PC-3 (cell line): ENCODE measurements at places on chromosomes 12 and 14.

DNA sequence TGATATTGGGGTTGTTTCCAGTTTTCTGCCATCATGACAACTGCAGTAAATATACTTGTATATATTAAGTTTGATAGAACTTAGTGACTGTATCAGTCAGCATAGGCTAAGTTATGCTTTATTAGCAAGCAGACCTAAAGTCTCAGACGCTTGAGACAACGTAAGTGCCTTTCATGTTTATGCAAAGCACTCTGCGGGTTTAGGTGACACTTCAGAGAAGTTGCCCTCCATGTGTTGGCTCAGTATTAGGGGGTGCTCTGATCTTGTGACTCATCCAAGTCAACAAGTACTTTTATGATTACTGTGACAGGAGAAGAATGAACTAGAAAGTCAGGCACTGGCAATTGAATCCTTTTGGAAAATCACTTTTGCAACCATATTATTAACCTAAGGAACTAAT is 13.3 kb upstream of the OTOGL start:
- DNase-seq, result no peak

- DNase-seq, result peak; percentile 30
Observed at GRCh38 chr12:112664569-112664968, 127.0 kb upstream of the RPH3A start.

- DNase-seq, result no peak
Observed at GRCh38 chr12:116146386-116146785, 131.1 kb downstream of the MED13L start.

DNA sequence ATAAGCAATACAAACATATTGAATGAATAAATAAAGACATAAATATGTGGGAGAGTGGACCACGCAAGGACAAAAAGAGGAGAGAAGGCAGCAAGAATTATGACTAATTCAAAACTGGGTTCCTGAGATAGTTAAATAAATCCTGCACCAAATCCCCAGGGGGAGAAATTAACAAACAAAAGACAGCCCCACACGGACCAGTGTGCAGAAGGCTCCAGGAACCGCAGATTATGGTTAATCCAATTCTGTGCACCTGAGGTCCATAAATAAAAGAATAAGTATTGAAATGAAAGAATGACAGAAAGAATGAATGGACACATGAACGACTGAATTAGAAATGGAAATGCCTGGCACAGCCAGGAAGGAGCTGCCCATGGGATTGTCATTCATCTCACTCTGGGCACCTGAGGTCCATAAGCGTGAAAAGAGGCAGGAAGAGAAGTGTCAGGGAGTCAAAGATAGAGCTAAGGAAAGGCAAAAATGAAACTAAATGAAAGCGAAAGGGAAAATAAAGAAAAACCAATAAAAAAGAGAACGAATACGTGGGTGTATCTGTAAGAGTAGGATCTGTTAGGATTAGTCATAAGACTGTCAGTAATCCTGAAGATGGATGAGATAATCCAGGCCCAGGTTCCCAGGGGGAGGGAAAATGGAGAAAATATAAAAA is 23.3 kb downstream of the MEG3 start:
- DNase-seq, result peak; percentile 49

DNA sequence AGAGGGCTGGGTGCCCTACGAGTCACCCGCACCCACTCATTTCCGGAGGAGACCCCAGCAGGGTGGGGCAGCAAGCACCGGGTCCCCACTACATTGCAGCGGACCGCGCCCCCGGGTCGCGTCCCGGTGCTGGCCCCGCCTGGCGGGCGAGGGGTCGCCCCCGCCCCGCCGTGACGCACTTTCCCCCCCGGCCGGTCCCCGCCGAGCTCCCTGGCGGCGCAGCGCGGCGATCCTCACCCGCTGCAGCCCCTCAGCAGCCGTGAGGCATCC is 106.1 kb downstream of the PRICKLE1 start:
- peak; percentile 38 for DNase-seq

DNA sequence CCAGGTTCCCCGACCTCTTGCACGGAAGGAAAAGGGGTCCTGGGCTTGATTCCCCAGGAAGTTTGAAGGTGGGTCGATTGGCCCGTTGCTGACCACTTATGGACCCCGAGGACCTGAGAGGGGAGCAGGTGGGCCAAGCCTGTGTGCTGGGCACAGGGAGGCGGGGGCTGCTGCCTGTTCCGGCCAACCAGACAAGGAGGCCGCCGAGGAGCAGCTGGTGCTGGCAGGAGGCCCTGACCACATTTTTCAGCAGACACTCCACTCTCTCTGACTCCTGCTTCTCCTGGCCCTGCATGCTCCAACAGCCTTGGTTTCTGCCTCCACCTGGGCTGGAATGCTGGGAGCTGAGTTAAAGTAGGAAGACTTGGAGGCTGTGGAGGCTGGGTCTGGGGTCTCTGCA is 42.8 kb downstream of the NOS1 start:
- DNase-seq, result no peak

GRCh38 chr14:31122921-31123320 is 84.7 kb downstream of the HECTD1 start:
- no peak for DNase-seq

- no peak for DNase-seq
Observed at GRCh38 chr12:1204581-1205121, 213.6 kb downstream of the ERC1 start.
